ENCODE measurements at places on chromosomes 1 and 21. TPM values are rescaled to one million over a fixed set of nuclear protein-coding genes. Genes with fewer than 3 reads are reported as not detected.

AADACL3 gene
- polyA plus RNA-seq = not detected

DNA sequence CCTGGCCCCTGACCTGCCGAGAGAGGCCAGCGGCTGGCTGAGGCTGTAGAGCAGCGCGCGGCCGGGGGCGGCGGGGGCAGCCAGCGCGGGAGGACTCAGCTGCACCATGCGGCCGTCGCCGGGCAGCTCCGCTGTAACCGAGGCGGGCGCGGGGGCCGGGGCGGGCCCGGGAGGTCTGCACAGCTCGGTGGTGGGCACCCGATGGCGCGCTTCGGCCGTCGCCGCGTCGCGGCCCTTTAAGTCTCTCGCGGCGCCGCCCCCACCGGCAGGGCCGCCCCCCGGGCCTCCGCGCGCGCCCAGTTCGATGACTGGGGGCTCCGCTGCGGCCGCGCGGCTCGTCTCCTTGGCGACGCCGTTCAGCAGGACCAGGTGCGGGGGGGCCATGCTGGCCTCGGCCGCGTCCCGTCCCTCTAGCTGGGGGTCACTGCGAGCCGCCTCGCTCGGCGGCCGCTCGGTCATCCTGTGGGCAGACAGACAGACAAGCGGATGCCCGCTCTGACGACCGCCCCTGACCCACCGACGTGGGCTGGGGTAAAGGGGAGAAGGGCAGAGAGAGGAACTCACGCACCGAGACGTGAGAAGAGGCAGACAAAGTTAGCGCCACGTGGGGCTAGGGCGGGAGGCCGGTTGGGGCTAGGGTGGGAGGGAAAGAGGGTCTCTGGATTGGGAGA is 6.5 kb downstream of the TAL1 start:
- no peak for DNase-seq

MNDA gene
- not detected for polyA plus RNA-seq

- DNase-seq = no peak
These were observed 26.6 kb upstream of the ACBD6 start for GRCh38 chr1:180528868-180529470.

GPR25 gene
- not detected for polyA plus RNA-seq

DNA sequence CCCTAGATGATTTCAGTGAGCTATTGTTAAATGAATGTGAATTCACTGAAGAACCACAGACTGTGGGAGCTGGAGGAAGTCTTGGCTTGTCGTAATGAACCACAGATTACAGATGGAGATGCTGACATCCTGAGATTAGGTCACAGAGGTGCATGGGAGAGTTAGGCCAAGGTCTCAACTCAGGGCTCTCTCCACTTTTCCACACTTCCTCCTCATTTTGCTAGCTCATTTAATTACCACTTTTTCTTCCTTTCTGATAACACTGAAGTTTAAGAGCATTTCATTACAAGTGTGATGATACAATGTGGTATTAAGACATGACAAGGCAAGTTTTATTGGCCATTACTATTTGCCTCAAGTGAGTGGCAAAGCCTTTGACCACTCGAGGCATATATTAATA is 30.8 kb downstream of the ST6GALNAC3 start:
- no peak for DNase-seq

GRCh38 chr1:199948587-199949280 is 78.8 kb upstream of the NR5A2 start:
- peak; percentile 32 for DNase-seq

DNA sequence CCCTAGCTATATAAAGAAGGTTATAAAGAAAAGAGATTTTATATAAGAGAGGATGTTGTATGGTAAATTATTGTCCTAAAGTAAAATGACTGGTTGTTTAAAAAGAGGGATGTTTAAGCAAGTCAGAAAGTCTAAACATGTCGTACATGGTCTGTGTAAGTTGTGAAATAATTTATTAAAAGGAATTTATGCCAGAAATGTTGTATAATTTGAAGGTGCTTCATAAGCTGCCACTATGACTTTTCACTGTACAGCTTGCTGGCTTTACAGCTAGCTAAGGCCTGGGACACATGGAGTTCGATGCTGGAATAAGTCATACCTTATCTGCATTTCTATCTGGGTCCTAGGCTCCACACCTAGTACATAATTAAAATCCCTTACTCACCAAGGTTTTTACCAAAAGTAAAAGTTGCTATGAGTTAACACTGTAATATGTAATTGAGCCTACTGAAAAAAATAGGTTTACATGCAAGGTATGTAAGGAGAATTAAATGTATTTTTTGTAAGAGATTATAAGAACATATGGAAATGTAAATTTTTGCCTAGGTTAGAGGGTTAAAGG is 59.0 kb upstream of the EDEM3 start:
- peak; percentile 22 for DNase-seq

CA6 gene
- not detected for polyA plus RNA-seq

KCNH1 gene
- polyA plus RNA-seq = 5.3 TPM
